ENCODE measurements at places on chromosomes 2 and 18. TPM values are rescaled to one million over a fixed set of nuclear protein-coding genes. Genes with fewer than 3 reads are reported as not detected.

GRCh38 chr2:9113916-9114315 lies 92.7 kb upstream of the ASAP2 start:
- H3K27me3 ChIP-seq = no peaks in the 10 kb centered on the region
- no peak overlapping the region for H3K27ac ChIP-seq
- no peaks in the 10 kb centered on the region for H3K4me1 ChIP-seq
- no peak overlapping the region for H3K4me3 ChIP-seq
- peak; percentile 3 for DNase-seq
- no peaks in the 10 kb centered on the region for H3K36me3 ChIP-seq

GRCh38 chr2:238929242-238930081 lies 81.6 kb downstream of the TWIST2 start:
- H3K4me3 ChIP-seq = no peak overlapping the region
- H3K27me3 ChIP-seq = no peaks in the 10 kb centered on the region
- H3K27ac ChIP-seq = peak overlapping the region; percentile 29
- H3K4me1 ChIP-seq = peaks cover 7% of the 10 kb centered on the region
- peak; percentile 76 for DNase-seq
- H3K36me3 ChIP-seq = no peaks in the 10 kb centered on the region

DNA sequence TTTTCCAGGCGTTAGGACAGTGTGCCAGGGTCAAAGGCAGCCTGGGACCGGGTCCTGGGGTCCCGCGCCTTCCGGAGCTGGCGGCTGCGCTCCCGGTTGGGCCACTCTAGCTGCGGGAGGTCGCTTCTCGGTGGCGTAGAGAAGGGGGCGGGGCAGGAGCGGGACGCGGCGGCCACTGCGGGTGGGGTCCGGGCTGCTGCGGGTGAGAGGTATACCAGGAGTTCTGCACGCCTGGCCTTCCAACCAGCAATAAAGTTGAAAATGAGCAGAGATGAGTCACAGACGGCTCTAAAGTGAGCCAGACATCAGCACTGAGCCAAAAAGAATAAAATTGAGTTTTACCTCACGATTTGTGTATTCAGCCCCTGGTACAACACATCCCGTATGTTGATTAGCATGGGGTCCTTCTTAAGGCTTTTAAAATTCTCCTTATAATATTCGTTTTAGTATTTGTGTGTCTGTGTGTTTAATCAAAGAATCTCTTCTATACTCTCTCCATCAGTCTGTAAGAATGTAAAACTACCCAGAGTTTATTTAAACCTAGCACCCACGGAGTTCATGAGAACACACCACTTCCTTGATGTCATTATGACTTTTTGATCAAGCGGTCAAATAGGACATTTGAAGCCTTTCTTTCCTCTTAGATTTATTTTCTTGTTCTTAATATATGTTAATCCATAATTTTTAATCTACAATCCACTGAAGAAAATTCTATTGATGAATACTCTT lies at the start of gene C1GALT1C1L:
Gene C1GALT1C1L (minus strand): TSS at position 108 of the 729 bp plus-strand sequence. CDS start 107 bp downstream, at position 1.
- H3K4me1 ChIP-seq = no peaks in the 10 kb centered on the region
- H3K27me3 ChIP-seq = no peaks in the 10 kb centered on the region
- peak within 1 kb of the TSS; percentile 51 for H3K4me3 ChIP-seq

DNA sequence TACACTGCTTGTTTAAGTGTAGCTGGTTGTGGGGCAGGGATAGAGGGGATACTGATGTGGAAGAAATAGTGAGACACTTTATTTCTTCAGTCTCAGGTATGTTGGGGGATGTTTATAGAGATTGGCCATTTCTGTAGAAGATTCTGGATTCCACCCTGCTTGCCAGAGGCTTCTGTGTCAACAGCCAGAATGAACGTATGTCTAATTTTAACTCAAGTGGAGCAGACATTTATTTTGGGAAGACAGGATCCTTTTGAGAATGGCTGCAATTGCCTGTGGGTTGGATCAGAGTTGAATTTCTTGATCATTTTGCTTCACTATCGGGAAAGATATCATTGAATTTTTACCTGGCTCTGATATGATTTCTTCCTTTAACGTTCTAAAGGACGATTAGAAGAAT lies 465.6 kb upstream of the SLC14A2 start:
- DNase-seq = no peak
- no peak overlapping the region for H3K4me3 ChIP-seq
- no peaks in the 10 kb centered on the region for H3K4me1 ChIP-seq
- no peak overlapping the region for H3K27ac ChIP-seq

DNA sequence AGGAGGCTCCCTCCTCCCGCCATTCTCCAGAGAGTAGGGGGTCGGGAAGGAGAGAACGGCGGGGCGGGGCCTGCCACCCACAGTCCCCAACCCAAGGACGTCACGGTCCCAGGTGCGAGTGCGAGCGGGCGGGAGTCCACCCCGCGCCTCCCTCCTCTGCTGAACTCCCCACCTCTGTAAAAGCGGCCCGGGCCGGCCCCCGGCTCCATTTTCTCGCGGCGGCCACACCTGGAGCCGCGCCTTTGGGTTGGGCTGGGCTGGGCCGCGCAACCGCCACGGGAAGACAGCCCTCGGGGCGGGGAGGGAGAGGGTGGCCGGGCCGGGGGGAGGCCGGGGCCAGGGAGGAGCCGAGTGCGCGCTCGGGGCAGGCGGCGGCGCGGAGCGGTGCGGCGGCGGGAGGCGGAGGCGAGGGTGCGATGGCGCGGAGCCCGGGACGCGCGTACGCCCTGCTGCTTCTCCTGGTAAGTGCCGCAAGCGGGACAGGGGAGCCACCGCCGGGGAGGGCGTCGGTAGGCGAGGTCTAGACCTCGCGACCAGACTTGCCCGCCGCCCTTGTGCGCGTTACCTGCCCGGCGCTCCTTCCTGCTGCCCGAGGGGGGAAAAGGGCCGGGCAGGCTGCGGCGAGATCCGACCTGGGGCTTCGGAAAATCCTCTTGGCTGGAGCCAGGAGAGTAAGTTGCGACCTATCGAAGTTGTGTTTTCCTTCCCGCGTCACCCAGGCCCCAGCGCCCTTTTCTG lies at the start of gene DSG2:
Gene DSG2 (plus strand): TSS at position 342 of the 738 bp plus-strand sequence. CDS start 75 bp downstream, at position 417.
- H3K4me3 ChIP-seq = peak within 1 kb of the TSS; percentile 49
- H3K36me3 ChIP-seq = no peaks in the 10 kb centered on the region
- no peaks in the 10 kb centered on the region for H3K4me1 ChIP-seq
- no peak for DNase-seq
- H3K27me3 ChIP-seq = no peaks in the 10 kb centered on the region

Gene CNOT11
- 32.5 TPM for total RNA-seq

Gene DCAF17
- 22.6 TPM for total RNA-seq

GRCh38 chr18:39938676-39939608 lies 2016.1 kb upstream of the PIK3C3 start:
- H3K27ac ChIP-seq = no peak overlapping the region
- DNase-seq = no peak
- no peaks in the 10 kb centered on the region for H3K27me3 ChIP-seq
- H3K4me1 ChIP-seq = no peaks in the 10 kb centered on the region
- no peaks in the 10 kb centered on the region for H3K36me3 ChIP-seq

Gene COL4A3
- total RNA-seq = 1.1 TPM

- H3K4me1 ChIP-seq = no peaks in the 10 kb centered on the region
- no peak overlapping the region for H3K27ac ChIP-seq
- no peaks in the 10 kb centered on the region for H3K27me3 ChIP-seq
- no peak for DNase-seq
- no peak overlapping the region for H3K4me3 ChIP-seq
These were observed 83.8 kb downstream of the EPHA4 start for GRCh38 chr2:221488136-221488807.

GRCh38 chr2:69642709-69643601 lies 584 bp downstream of the AAK1 start:
- peak overlapping the region; percentile 97 for H3K4me3 ChIP-seq
- H3K27ac ChIP-seq = peak overlapping the region; percentile 95
- DNase-seq = peak; percentile 28
- no peaks in the 10 kb centered on the region for H3K36me3 ChIP-seq

- no peaks in the 10 kb centered on the region for H3K36me3 ChIP-seq
- H3K27me3 ChIP-seq = no peaks in the 10 kb centered on the region
- H3K4me1 ChIP-seq = peaks cover 29% of the 10 kb centered on the region
- H3K27ac ChIP-seq = peak overlapping the region; percentile 7
- no peak overlapping the region for H3K4me3 ChIP-seq
These were observed 51.2 kb downstream of the SLC14A2 start for GRCh38 chr18:45666520-45666919.

Gene PER2
- 21.6 TPM for total RNA-seq

- H3K4me1 ChIP-seq = peaks cover 16% of the 10 kb centered on the region
- H3K27me3 ChIP-seq = no peaks in the 10 kb centered on the region
- DNase-seq = no peak
- H3K27ac ChIP-seq = peak overlapping the region; percentile 64
- H3K4me3 ChIP-seq = peak overlapping the region; percentile 23
These were observed 226.0 kb downstream of the GULP1 start for GRCh38 chr2:188517549-188518215.

Gene CFC1
- not detected for total RNA-seq

Gene PAIP2B
- 0.32 TPM for total RNA-seq

Gene ALPP
- total RNA-seq = not detected

Gene CRYGC
- not detected for total RNA-seq

- H3K27ac ChIP-seq = no peak overlapping the region
- H3K36me3 ChIP-seq = no peaks in the 10 kb centered on the region
- DNase-seq = no peak
- no peaks in the 10 kb centered on the region for H3K4me1 ChIP-seq
- no peak overlapping the region for H3K4me3 ChIP-seq
These were observed 112.3 kb downstream of the LNPK start for GRCh38 chr2:175889701-175890302.

DNA sequence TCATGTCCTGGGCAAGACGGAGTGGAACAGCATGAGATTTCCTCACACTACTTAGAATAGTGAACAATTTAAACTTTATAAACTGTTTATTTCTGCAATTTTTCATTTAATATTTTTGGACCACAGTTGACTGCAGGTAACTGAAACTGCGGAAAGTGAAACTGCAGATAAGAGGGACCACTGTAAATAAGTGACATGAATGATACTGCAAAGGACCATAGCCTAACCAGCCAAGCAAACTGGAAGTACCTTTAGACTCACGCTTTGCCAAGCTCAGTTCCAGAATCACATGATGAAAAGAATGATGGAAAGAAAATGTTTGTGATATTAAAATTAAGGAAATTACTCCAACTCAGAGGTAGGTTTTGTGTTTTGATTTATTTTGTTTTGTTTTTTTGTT lies 94.6 kb upstream of the ITGA4 start:
- H3K4me3 ChIP-seq = no peak overlapping the region
- DNase-seq = no peak
- no peaks in the 10 kb centered on the region for H3K36me3 ChIP-seq
- no peak overlapping the region for H3K27ac ChIP-seq
- H3K27me3 ChIP-seq = no peaks in the 10 kb centered on the region
- no peaks in the 10 kb centered on the region for H3K4me1 ChIP-seq

Gene SOX11
- total RNA-seq = not detected

DNA sequence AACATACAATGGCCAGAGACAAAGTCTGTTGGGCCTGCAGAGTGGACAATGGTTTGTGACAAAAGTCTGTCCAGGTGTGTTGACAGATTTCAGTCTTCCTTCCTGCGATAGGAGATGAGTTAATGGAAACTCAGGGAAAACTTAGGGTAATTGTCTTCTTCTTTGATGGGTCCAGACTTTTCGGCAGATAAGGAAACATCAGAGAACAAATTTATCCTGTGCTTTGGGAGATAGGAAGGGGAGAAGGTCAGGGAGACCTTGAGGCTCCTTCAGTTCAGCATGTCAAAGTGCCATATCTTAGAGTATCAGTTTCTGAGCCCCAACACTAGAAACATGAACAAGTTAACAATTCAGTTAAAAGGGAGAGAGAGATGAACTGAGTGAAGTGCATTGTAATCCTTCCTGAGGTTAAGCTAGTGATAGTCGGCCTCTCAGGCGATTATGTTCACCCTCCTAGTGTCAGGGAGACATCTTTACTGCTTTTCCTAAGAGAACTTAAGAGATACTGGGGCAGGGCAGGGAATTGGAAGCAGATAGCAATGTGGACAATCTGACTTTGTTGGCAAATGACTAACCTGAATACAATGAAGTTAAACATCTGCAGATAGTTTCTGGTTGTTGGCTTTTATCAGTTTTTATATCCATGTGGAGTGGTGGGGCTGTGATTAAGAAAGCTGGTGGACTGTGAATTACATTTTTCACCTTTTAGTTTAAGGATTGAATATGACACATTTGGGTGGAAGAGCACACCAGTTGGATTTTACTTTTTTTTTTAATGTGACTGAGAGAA lies 248.8 kb upstream of the FN1 start:
- H3K4me1 ChIP-seq = no peaks in the 10 kb centered on the region
- no peaks in the 10 kb centered on the region for H3K36me3 ChIP-seq
- no peak for DNase-seq
- H3K4me3 ChIP-seq = no peak overlapping the region

DNA sequence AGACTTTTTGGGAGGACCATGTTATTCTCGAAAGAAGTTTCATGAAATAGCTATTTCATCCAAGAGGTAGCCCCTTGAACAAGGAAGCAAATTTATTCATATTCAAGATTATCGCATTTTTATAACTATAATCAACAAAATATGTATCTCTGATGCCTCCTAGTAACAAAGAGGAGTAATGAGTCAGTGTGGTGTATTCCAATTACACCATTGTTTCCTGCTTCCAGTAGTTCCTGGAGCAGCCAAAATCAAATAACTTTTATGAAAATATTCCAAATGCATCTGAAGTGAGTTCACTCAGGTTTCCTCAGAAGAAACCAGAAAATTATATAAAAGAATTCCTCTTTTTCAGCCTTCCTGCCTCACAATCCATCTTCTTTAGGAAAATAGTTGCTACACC lies 43.0 kb downstream of the ANKRD36B start:
- H3K27me3 ChIP-seq = no peaks in the 10 kb centered on the region
- DNase-seq = no peak
- no peak overlapping the region for H3K27ac ChIP-seq
- no peaks in the 10 kb centered on the region for H3K36me3 ChIP-seq
- H3K4me3 ChIP-seq = no peak overlapping the region
- no peaks in the 10 kb centered on the region for H3K4me1 ChIP-seq

DNA sequence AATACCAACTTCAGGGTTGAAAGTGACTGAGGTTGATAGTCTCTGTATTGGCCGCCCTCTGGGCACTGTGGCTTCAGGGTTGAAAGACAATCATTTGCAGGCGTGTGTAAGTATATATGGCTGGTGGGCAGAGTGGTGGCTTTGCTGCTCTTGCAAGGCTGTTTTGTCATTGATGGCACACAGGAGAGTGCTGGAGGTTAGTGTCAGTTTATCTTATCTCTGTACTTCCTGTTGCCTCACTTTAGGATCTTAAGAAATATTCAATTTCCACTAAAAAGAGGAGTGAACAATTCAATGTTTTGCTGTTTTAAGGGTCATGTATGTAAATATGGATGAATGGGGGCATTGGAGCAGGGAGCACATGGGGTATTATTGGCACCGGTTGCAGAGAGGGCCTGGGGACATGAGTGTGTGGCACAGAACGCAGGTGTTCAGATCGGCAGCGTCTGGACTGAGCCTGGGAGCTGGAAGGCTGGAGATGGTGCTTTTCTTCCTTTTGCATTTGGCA lies 51.5 kb downstream of the NCK2 start:
- H3K27me3 ChIP-seq = no peaks in the 10 kb centered on the region
- H3K36me3 ChIP-seq = no peaks in the 10 kb centered on the region
- peak overlapping the region; percentile 29 for H3K27ac ChIP-seq
- peaks cover 49% of the 10 kb centered on the region for H3K4me1 ChIP-seq
